ENCODE measurements at places on chromosomes 1 and 21.

DNA sequence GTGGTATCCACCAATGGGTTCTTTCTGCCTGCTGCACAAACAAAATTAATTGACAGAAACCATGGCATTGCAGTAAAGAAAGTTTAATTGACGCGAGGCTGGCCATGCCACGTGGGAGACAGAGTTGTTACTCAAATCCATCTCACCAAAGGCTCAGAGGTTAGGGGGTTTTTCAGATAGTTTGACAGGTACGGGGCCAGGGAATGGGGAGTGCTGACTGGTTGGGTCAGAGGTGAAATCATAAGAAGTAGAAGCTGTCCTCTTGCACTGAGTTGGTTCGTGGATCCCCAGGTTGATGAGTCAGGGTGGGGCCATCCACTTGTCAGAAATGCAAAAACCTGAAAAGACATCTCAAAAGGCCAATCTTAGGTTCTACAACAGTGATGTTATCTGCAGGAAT, 941 bp upstream of the TBCE start:
- no peak for DNase-seq

GRCh38 chr21:40830836-40831235, 16.1 kb downstream of the DSCAM start:
- DNase-seq: no peak

DNA sequence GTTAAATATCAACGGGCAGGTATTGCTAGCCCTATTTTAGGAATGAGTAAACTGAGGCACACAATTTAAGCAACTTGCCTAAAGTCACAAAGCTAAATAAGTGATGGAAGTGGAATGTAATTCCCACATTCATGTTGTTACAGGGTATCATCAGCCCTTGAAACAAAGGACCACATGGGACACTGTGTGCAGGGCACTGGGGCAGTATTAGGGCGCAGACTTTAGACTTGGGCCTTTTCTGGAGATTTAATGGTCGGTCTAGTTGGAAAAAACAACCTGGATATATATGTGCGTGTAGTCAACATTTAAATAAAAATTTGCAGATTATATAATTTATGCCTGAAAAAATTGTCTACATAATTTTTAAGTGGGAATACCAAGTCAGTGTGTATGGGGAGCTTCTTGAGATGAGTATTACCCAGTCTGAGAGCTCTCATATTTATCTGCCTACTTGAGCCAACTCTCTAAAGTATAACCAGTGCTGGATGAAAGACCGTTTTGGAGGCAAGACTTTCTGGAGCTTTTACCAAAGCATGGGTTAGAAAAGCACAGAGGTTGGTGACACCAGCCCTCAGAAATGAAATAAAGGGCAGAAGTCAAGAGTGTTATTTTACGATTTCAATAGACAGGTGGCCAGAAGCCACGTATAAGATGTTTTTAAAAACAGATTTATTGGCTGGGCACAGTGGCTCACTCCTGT, 1.6 kb downstream of the KDM1A start:
- no peak for DNase-seq

DNA sequence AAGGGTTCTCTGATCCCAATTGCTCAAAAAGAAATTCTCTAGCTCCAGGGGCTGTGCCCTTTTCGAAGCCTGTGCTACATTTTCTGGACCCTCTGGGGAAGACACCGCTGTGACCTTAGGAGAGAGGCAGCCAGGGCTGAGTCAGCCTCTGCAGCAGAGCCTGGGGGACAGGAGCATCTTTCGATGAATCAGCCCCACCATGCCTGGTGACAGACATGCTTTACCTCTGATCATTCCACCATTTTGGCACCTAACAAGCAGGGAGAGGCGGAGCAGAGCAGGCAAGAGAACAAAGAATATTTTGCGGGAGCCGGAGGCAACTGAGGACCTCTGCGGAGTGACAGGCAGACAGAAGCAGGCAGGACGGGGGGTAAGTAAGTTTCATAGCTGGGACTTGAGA, 84.9 kb downstream of the VWA5B1 start:
- DNase-seq: peak; percentile 50

GRCh38 chr1:99374109-99374508, 109.8 kb downstream of the PLPPR4 start:
- no peak for DNase-seq

DNA sequence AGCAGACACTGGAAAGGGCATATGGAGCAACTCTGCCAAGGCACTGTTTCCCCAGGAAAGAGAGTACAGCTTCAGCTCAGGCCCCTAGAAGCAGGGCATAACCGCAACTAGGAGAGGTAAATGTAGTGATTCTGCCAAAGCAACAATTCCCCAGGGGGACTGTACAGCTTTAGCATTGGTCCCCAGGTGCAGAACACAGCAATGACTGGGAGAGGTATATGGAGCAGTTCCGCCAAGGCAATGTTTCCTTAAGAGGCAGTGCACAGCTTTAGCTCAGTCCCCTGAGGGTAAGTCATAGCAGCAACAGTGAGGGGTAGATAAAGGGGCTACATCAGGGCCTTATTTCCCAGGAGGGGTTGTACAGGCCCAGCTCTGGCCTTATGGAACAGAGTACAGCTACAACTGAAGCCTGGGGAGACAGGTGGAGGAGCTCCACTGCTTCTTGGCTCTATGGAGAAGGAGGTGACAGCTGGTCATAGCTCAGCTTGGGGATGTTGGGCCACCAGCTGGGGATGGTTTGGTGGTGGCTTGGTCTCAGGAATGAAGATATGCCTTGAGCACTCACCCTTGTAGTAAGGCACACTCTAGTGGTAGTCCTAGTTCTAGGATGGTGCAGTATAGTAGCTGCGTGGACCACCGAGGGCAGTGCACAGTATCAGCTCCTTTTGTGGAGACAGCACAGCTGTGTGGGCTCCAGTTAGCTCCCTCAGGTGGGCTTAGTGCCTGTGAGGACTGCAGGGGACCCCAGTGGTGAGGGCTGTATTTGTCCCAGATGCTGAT, 582.7 kb downstream of the PTPRC start:
- no peak for DNase-seq

- no peak for DNase-seq
These were observed 5.4 kb downstream of the CD2 start for GRCh38 chr1:116759636-116760035.

- DNase-seq: no peak
These were observed 193.4 kb downstream of the PRDM2 start for GRCh38 chr1:13893409-13893821.

- DNase-seq: no peak
These were observed 543.5 kb downstream of the LMO4 start for GRCh38 chr1:87872189-87872588.

DNA sequence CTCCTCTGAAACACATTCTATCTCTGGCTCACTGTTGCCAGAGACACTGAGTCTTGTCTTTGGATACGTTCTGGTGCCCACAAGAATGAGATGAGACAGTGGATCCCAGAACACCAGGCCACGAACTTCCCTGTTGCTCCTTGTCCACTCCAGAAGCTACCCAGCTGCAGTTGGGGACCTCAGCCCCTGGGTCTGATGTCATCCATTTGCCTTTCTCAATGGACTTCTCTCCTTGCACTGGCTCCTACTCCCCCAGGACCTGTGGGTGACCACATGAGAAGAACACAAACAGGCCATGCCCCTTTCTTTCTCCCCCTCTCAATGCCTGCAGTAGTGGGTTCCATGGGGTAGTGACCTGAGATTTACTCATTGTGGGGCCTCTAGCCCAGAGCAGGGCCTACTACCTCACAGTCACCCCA, 5.9 kb downstream of the NBPF1 start:
- DNase-seq: no peak

DNA sequence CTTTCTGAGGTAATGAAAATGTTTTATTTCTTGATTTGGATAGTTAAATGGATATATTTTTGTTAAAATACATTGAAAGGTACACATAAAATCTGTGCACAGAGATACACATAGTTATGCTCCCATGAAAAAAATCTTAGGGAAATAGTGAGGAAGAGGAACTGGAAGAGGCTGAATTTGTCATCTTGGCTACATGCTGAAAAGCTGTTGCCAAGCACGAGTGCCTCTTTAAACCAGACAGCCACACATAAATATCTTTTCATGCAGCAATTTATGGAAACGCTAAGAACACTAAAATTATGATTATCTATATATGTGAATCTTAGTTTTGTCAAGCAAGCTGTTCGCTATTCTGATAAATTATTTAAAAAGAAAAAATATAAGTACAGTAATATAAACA, 12.8 kb upstream of the ADAR start:
- no peak for DNase-seq

DNA sequence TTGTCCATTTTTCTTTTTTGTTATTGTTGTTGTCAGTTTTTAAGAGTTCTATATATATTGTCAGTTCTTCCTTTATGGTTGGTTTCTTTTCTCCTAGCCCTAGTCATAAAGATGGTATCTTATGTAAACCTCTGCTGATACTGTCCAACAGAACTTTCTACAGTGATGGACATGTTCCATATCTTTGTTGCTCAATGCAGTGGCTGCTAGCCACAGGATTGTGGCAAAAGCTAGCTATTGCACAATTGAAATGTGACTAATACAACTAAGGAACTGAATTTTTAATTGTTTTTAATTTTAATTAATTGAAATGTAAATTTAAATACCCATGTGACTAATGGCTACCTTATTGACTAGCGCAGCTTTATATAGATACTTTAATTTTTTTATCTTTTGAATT, 411.8 kb upstream of the PTBP2 start:
- peak; percentile 25 for DNase-seq

DNA sequence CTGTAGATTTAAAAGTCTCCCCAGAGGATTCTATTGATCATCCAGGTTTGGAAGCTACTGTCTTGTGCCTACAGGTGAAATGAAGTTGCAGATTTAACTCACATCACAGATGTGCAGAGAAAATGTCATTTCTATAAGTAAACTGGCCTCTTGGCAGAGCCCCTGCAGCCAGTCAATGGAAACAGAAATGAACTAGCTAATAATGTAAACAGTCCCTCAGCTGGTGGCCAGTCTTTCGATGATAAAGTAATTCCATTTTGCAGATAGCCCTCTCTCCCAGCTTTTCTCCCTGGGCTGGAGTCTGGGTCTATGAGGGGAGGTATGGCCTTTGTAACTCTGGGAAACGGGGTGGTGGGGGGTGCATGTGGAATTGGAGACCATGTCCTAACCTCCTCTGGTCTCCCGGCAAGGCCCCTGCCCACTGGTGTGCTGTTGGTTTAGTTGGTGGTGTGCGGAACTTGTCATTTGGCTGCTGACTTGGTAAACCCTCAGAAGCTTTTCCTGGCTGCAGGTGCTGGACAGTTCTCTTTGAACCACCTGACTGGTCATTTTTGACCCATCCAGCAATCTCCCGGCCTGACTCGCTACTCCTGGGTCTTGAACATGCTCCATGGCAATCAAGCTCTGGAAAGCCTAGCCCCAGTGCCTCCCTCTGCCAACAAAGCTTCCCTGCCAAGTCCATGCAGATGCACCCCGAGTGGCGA, 14.9 kb downstream of the TBX19 start:
- no peak for DNase-seq

- no peak for DNase-seq
These were observed 6.9 kb downstream of the MIB2 start for GRCh38 chr1:1622010-1622787.

DNA sequence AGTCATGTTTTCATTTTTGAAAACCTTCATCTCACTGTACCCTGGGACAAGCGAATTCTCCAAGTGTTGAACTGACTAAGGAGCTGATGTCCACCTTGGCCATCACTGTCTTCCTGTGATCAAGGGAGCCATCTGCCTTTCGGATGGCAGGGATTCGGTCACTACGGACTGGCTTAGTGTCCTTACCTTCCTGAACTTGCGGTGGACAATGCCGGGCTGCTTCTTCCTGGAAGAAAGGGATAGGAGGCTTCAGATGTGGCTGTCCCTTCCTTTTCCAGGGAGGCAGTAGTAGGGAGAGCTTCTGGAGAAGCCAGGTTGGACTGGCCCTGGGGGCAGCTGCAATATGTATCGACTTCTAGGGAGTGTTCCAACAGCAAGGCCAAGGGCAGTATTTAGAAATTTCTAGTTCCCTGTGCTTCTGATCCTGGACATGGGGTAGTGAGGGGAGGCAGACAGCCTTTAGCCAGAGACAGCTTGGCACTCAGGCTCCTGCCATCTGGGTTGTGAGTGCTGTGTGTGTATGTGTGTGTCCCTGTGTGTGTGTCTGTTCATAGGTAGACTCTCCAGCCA, 114.6 kb downstream of the IER5 start:
- no peak for DNase-seq

- no peak for DNase-seq
These were observed 8.9 kb upstream of the RGS1 start for GRCh38 chr1:192566657-192567056.

- DNase-seq: peak; percentile 85
These were observed 9.1 kb upstream of the MACF1 start for GRCh38 chr1:39195166-39196111.

DNA sequence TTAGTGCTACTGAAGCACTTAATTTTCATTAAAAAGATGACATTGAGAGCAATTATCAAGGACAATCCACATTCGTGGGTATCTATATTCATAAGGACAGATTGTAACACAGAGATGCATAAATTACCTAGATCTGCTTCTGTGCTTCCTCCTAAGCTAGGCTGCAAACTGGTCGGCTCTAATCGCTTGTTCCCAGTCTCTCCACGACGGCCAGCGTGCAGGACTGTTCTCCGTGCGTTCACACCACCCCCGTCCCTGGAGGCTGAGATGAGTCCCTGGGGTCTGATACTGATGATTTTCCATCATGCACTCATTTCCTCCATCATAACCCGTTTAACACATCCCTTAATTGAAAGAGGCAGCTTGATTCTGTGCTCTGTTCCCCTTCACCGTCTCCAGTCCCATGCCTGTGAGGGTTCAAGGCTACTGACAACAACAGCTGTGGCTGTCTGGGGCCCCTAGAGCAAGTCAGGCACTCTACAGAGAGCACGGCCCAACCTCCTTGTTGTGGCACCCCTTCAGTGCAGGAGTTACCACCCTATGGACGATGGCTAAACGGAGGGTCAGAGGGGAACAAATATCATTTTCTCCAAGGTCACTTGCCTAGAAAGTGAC, 469.6 kb downstream of the NPHP4 start:
- DNase-seq: no peak

GRCh38 chr1:46133181-46133658, 791 bp upstream of the PIK3R3 start:
- DNase-seq: no peak

DNA sequence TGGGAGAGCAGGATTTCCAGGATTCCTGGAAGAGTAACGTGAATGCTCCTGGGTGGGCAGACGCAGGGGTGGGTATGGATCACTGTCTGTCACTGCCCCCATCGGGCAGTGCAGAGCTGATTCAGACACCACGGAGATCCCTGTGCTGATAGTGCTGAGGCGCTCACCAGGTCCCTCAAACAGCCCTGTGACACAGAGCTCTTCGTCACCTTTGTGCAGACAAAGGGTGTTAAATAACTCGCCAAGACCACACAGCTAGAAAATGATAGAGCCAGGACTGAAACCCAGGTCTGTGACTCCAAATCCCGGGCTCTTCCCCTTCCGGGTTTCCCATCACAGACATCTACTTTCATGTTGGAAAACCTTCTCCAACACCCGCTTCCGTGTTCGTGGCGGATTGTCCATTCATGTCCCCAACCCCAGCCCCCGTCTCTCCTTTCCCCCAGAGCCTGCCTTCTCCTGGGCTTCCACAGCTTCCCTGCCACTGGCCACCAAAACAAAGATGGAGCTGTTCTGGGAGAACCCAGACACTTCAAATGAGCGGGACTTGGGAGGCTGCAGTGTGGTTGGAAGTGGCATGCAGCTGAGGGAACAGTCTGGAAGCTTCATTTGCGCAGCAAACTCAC, 2.6 kb downstream of the EFHD2 start:
- no peak for DNase-seq
